H7 (cell line): ENCODE measurements at places on chromosomes 12 and 14.

- DNase-seq = no peak
These were observed 63.2 kb upstream of the USP44 start for GRCh38 chr12:95614390-95614982.

GRCh38 chr12:78101946-78102635 lies 271.4 kb downstream of the NAV3 start:
- no peak for DNase-seq

DNA sequence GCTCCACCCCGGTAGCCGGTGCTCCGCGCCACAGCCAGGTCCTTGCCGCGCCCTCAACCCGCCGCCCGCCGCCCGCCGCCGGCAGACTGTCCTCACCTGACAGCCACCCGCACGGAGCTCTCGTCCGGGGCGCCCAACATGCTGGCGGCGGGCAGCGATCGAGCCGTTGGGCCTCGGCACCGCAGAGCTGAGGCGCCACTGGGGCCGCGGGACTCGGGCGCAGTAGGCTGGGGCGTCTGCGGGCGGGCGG lies 164 bp downstream of the KIF21A start:
- no peak for DNase-seq

DNA sequence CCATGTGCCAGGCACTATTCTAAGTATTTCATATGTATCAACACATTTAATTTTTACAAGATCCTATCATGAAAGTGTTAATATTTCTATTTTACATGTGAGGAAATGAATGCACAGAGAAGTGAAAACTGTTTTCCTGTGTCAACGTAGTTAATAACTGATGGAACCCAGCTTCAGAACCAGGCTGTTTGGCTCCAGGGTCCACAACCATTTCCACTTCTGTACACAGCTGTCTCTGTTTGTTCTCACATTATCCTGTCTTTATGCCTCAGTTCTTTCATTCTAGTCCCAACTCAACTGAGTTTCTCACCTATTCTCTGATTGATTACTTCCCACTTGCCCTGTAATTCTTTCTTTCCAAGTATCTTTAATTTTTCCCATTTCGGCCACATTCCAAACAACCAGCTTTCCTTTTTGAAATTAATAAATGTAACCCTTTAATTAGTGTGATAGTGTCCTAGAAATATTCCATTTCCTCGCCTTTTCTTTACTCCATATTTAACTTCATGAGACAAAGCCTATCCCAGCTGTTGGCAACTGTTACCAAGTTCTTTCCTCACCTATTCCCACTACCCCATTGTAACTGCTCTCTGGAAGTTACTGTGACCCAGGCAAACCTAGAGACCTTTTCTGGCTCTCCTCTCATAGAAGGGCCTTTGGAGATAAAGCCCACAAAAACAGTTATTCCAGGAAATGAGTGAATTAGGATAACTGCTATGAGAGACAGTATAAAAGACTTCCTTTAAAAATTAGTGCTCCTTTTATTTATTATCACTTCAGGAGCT lies 218.7 kb downstream of the RASSF9 start:
- DNase-seq = no peak

- no peak for DNase-seq
These were observed 64.3 kb upstream of the PLEKHA5 start for GRCh38 chr12:19065223-19065622.

GRCh38 chr12:58607805-58608204 lies 312.5 kb downstream of the LRIG3 start:
- no peak for DNase-seq

DNA sequence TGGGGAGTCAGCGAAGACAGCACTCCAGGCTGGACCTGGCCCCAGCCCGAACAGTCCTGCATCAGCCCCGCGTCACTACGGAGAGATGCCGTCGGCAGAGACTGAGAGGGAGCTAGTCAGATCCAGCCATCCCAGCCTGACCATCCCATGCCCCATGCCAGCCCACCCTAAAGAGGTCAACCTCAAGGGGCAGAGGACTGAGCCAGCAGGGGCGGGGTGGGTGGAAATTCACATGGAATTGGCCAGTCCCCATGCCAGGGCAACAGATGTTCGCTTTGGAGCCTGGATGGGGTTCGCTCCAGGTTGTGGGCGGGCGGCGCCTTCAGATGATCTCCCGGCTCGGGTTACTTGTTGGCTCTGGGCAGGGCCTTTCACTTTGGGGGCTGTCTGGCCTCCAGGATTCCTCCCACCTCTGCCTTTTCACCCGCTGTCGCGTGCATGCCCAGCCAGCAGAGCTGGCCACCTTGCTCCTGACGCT lies 154.3 kb downstream of the TSPAN9 start:
- DNase-seq = peak; percentile 87

DNA sequence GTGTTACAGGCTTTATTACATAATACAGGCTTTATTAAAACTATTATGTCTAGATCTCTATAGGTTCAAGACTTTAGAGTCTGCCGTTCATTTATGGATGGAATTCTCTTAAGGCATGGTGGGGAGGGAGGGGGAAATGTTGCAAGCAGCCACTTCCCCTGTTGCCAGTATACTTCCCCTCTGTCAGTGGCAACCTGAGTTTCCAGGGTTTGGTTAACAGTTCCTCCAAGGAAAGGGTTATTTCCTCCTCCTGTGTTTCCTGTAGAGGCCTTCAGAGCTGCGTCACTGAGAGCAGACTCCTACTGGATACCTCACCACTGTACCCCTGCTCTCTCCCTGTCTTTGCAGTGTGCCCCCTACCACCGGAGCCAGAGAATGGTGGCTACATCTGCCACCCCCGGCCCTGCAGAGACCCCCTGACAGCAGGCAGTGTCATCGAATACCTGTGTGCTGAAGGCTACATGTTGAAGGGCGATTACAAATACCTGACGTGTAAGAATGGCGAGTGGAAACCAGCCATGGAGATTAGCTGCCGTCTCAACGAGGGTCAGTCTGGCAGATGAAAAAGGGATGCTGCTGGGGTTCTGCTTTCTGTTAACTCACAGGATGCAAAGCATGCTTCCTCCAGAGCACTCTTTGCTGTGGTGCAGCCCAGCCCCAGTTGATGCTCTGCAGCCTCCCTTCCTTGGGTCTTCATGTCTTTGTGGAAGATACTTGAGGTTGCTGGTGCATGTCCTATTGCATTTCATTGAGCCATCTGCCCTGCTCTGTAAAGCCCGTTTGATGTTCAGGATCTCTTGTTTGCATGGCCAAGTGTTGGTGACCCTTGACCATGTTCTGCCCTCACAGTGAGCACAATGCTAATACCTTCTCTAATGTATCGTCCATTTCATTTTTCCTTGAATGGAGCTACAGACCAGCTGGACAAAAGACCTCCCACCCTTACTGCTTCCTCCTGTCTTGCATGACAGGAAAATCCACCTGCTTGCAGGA lies 63.6 kb upstream of the SRSF5 start:
- no peak for DNase-seq

DNA sequence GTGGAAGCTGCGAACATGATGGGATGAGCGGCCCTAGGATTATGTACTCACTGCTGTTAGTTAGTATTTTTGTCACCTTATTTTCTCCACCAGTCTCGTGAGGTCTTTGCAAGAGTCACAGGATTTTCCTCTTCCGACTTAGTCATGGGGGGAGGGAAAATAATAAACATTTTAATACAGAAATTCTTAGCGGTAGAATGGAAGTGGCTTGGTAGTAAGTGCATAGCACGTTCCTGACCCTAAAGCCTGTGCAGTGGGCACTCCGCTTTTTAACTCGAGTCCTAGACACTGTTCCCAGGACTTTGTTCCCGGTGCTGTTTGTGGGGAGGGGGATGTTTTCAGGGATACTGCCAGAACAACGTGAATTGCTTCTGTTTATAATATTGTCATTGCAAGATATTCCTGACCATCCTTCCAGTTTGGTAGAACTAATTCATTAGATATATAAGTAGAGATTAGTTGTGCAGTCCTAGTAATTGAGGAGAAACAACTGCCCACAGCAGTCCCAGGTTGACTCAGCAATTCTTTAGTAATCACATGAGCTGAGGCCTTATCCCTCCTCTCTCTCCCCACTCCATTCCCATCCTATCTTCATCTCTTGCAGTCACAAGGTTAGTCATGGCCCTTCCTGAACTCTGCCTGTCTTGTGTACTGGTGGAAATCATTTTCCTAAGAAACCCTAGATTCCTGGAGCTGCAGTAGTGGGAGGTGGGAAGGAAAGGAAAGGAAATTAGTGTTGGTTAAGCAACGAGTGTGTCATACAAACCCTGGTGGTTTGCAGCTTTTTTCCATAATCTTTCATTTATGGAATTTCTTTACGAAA lies 799 bp downstream of the SLC38A6 start:
- peak; percentile 11 for DNase-seq

DNA sequence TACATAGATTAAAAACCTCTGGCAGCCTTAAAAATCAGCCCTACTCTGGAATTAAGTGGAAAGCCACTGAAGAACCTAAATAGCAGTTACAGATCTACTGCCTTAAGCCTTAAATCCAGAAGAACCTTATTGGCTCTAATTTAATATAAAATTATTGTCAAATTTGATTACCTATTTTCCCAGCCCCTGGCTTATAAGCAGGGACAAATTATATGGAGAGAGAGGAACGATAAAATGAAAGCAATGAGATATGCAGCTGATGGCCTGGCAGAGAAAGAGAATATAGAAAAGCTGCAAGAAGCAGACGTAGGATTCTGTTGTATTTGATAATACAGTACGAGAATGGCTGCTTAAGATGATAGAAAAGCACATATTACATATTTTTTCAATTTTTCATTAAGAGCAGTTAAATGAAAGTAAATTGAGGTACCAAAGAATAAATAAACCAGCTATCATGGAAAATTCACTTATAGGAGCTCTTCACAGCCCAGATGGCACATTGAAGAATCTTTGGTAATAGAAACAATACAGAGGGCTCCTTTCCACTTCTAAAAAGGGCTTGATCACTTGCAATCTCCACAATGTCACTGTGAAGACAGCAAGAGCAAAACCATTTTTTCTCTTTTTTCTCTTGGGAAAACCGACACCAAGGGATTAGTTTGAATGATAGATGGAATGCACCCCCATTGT lies 129.4 kb downstream of the KICS2 start:
- no peak for DNase-seq

DNA sequence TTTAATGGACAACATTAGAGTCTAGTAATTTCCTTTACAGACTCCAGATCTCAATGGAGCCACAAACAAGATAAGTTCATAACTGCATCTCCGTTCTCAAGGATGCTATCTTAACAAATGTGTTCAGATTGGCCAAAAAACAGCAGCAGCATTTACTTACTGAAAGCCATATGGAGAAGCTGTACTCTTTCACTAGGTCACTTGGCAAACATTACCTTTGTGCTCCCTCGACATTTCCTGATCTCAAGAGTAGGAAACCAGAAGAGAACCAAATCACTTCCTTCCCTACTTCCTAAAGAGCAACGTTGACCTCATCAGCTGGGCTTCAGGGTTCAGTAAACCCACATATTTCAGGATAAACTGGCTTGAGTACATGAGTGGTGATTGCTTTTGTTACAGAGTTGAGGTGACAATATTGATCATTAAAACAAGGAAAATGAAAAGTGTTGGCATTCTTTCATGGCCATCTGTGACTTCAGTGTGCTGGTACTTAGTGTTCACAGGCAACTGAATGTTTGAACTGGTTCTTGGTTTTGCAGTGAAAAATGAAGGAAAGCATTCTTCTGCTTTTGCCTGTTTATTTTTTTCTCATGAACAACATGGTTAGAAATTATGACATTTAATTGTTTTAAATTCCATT lies 449.6 kb downstream of the TMEM117 start:
- no peak for DNase-seq

DNA sequence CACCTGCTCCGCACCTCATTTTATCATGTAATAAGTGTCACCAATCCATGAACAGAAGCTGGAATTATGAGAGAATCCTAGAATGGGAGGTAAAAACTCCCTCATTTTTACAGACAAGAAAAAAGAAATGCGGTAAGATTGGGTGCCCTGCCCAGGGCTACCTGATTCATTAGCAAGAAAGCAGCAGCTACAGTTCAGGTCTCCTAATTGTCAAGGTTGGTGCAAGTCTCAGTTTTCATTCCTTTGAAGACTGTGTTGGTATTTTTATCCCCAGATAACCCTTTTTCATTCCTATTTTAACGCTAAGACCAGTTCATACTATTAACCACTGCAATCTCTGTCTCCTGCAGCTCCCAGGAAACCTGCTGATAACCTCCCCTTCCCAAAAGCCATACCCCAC lies 6.9 kb downstream of the DUSP6 start:
- no peak for DNase-seq

GRCh38 chr12:43880547-43880946 lies 44.7 kb downstream of the TMEM117 start:
- no peak for DNase-seq

- DNase-seq = no peak
These were observed 91.8 kb upstream of the EEA1 start for GRCh38 chr12:93020631-93021597.
